ENCODE measurements at places on chromosomes 4 and X.

GRCh38 chr4:108144451-108144850, 24.3 kb downstream of the LEF1 start:
- DNase-seq, result no peak

GRCh38 chr4:680928-681645, 6.7 kb downstream of the MYL5 start:
- DNase-seq, result no peak

DNA sequence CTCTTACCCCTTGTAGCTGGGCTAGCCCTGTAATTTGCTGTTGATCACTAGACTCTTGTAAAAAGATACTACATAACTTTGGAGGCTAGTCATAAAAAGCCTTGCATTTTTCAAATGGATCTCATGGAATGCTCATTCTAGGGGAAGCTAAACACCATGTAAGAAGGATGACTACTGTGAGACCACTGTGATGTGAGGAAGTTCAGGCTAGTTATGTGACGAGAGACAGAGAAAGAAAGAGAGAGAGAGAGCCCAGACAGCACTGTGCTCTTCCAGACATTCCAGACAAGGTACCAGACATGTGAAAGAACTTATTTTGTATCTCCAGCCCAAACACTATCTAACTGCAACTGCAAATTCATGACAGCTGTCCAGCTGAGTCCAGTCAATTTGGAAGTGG, 404.6 kb upstream of the PITX2 start:
- no peak for DNase-seq

DNA sequence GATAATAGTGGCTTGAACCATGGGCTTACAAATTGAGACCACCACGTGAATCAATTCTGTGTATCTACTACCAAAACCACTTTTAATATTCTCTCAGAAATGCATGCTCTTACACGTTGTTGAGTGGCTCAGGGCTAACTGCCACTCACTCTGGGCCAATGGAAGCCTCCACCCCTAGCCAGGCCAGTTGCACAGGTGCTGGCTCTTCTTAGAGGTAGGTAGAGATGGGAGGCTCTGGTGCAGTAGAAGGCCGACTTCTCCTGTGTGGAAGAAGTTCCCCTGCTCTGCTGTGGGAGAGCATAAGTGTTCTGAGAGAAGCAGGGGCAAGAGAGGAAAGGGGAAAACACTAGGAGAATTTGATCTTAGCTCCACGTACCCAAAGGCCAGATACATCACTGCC, 25.0 kb upstream of the BBS12 start:
- no peak for DNase-seq

DNA sequence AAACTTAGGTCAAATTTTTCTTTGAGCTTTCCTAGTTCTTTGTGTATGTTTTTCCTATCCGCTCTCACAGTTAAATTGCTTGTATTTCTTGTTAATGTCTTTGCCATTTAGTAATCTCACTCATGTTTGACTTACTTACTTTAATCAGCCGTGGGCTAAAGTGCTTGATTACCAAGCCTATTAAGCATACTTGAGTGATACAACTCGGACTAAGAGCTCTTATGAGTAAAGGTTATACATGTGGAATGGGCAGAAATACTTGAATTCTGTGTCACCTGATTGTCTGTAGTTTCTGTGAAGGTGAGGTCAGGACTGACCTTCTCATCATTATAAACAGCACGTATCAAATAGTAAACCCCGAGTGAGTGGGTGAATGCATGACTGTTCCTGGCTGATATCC, 664.5 kb downstream of the PDHA2 start:
- DNase-seq, result no peak

DNA sequence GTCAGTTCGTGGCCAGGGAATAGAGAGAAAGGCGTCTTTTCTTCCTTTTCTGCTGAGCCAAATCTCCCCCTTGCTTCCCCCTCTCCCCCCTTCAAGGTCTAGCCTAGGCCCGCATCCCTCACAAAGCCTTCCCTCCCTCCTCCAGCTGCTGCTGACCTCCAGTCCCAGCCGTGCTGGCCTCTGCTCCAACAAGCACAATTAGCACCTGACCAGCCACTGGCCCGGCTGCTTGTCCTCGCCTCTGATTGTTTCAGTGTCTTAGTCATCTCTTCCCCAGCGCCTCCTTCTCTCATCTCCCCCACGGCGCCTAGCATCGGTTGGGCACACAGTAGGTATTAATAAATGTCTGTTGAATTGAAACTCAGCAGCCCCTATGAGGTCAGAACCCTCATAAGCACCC, 4.2 kb downstream of the ELF4 start:
- no peak for DNase-seq

DNA sequence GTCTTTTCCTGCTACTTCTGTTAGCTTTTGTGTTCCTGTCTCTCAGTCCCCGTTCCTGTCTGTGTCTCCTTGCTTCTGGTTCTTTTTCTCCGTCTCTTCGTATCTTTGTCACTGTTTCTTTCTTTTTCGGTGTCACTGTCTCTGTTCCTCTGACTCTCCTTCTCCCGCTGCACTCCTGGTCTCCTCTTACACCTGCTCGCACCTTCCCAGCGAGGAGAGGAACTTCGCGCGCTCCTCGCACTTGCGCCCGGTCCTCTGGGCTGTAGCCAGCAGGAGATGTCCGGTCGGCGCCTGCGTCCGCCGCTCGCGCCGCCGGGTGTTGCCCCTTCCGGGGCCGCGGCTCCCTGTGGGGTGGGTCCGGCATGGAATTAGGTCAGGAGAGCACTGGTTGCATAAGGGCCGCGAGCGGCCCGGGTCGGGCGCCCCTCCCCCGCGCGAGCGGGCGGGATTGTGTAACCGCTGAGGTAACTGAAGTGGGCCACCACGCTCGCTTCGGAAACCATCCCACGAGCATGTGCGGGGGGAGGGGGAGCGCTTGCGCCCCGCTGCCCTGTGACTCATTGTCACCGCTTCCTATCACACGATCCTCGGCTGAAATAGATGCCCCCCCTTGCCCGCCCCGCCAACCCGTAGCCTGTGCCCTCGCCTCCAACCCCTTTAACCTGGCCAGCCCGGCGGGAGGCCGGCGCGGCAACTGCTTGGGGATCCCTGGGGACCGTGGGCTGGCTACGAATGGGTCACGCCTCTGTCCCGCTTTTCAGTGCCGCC, 1.6 kb downstream of the LONRF3 start:
- peak; percentile 29 for DNase-seq

DNA sequence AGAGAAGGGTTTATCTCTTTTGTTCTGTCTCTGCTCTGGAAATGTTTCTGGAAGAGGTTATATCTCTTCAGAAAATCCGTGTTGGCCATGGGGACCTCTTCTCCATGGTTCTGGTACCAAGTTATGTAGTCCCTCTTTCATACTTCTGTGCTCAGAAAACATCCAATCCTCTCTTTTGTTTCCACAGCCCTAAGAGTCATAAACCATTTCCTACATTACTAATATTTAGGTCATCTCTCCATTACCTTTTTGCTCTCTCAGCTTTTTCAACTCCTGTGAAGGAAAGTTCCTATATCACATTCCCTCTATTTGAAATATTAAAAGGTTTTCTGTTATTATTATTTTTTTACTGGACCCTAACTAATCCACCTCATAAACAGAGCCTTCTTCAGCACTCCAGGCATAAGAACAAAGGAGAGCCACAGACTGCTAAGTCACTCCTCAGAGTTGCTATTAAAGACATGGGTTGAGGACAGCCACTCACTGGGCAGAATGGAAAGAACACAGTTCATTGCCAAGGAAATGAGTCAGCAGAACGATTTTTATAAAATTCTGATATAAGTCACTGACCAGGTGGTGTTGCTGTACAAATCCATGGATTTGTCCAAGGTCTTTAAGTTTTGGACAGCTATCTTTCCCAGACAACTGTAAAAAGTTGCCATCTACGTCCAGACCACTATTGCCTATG, 122.4 kb upstream of the NPY2R start:
- no peak for DNase-seq

DNA sequence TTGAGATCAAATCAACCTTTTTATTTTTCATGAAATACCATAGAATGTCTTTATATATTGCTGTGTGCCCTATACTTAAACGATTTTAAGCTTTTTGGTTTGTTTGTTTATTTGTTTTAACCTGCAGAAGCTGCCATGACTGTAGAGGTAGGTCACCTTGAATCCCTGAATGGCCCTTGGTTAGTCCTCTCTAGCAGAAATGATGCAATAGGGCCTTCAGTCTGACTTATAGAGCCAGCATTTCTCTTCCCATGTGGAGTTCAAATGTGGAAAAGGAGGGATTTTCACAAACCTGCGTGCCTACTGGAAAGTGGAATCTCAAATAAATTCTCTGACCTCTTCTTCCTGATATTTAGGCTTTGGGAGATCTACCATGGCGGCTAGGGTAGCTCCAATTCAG, 327.9 kb downstream of the MAPK10 start:
- DNase-seq, result no peak

GRCh38 chr4:4968161-4968725, 51.0 kb downstream of the CYTL1 start:
- DNase-seq, result no peak
